Ascending aorta (tissue), 2 donors: ENCODE measurements at places on chromosomes 13 and 19.

DNA sequence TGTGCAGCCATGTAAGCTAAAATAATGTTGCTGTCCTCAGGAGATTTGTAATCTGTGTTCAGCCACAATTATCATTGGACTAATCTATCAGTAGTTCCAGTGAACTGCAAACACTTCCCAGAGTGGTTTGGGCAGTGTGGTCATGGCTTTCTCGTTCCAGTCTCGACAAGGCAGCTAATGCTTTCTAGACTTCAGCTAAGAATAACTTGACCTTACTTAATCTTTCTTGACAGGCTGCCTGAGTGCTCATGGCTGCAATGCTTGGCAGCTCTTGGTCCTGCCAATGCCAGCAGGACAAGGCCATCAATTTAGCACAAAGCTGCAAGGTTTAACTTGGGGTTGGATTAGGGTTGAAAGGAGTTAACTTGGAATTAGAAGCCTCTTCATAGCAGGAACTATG is 32.8 kb downstream of the ATP12A start:
- H3K4me1 ChIP-seq = no peaks in the 10 kb centered on the region
- no peaks in the 10 kb centered on the region for H3K36me3 ChIP-seq
- DNase-seq = no peak
- no peaks in the 10 kb centered on the region for H3K27me3 ChIP-seq
- no peak overlapping the region for H3K27ac ChIP-seq

GRCh38 chr13:103288114-103288513 is 221.9 kb upstream of the SLC10A2 start:
- no peak overlapping the region for H3K27ac ChIP-seq
- no peak overlapping the region for H3K4me3 ChIP-seq
- no peak for DNase-seq
- H3K4me1 ChIP-seq = no peaks in the 10 kb centered on the region

DNA sequence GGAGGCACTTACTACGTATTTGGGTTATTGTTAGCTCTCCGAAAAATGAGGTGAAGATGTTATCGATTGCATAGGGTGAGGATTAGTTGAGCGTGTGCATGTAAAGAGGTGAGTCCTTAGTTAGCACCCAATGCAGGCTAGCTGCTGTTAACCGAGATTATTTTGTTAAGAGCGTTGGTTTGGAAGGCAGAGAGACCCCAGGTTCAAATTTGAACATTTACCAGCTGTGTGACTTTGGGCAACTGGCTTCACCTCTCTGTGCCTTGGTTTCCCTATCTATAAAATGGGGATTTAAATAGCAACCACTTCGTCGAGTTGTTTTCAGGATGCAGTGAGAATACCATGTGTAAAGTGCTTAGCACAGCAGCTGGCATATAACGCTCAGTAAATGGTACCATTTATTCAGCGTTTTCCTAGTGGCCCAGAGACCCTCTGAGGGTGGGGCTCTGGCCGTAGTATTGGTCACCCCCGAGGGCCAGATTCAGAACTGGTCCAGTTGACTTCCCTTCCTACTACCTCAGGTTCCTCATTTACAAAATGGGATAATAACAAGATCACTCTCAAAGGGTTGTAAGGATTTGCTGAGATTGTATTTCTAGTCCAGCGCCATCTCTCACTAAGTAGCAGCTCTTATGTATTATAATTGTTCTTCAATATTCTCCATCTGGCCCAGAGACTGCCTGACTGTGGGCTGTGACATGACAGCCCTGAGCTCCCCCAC is 887 bp downstream of the SIPA1L3 start:
- no peak overlapping the region for H3K27ac ChIP-seq
- H3K27me3 ChIP-seq = no peaks in the 10 kb centered on the region
- H3K4me1 ChIP-seq = no peaks in the 10 kb centered on the region

DNA sequence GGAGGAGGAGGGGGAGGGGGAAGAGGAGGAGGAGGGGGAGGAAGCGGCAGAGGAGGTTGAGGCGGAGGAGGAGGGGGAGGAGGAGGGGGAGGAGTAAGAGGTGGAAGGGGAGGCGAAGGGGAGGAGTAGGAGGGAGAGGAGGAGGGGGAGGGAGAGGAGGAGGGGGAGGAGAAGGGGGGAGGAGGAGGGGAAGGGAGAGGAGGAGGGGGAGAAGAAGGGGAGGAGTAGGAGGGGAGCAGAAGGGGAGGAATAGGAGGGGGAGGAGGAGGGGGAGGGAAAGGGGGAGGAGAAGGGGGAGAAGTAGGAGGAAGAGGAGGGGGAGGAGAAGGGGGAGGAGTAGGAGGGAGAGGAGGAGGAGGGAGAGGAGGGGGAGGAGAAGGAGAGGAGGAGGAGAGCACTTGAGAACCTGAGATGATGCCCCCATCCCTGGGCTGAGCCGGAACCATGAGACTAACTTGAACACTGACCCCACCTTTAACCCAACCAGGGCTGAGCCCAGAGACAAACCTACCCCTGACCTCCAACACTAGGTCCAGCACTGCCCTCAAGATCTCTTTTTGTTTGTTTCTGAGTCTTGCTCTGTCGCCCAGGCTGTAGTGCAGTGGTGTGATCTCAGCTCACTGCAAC is 12.6 kb downstream of the ABCA7 start:
- no peaks in the 10 kb centered on the region for H3K27me3 ChIP-seq
- H3K36me3 ChIP-seq = no peaks in the 10 kb centered on the region
- no peak overlapping the region for H3K27ac ChIP-seq
- H3K4me1 ChIP-seq = no peaks in the 10 kb centered on the region
